Left renal cortex interstitium (tissue), 4 donors: ENCODE measurements at places on chromosomes 3 and 15. TPM values are rescaled to one million over a fixed set of nuclear protein-coding genes. Genes with fewer than 3 reads are reported as not detected.

SPATA12 gene
- polyA plus RNA-seq: not detected

CTXND1 gene
- 9.1 TPM for polyA plus RNA-seq

CFAP161 gene
- 0.56 TPM for polyA plus RNA-seq

SI gene
- polyA plus RNA-seq: not detected
